ENCODE measurements at places on chromosomes 4 and X.

- no peak for DNase-seq
Measured at GRCh38 chrX:86012188-86012587, 35.2 kb downstream of the CHM start.

- DNase-seq = no peak
Measured at GRCh38 chrX:41759817-41760216, 35.8 kb downstream of the GPR82 start.

DNA sequence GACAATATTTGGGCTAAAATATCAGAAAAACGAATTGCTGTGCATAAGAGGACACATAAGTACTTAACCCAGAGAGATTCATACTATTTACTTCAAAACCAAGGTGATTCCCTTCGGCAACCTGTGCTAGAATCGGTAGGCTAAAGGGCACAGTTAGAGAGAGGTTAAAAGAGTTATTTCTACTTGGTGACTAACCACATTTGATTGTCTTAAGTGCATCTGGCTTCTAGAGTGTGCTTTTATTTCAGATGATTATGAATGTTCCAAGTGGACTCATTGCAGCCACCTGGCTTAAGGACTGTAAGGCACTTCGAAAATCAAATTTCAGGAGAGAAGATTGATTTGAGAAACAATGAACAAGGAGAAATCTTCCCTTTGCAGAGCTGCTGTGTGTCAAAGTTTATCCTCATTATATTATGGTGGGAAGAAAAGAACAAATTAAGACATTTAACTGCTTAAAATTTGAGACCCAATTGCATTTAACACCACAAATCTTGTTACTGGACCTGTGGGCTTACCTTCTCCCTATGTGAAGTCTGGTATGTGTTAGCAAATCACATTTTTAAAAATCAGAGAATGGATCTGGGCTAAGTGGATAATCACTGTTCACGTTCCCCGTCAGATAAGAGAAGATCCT is 34.0 kb downstream of the PHOX2B start:
- DNase-seq = no peak

- DNase-seq = no peak
Measured at GRCh38 chr4:6208416-6208815, 8.1 kb upstream of the JAKMIP1 start.

- DNase-seq = no peak
Measured at GRCh38 chr4:42955746-42956505, 63.4 kb downstream of the GRXCR1 start.

DNA sequence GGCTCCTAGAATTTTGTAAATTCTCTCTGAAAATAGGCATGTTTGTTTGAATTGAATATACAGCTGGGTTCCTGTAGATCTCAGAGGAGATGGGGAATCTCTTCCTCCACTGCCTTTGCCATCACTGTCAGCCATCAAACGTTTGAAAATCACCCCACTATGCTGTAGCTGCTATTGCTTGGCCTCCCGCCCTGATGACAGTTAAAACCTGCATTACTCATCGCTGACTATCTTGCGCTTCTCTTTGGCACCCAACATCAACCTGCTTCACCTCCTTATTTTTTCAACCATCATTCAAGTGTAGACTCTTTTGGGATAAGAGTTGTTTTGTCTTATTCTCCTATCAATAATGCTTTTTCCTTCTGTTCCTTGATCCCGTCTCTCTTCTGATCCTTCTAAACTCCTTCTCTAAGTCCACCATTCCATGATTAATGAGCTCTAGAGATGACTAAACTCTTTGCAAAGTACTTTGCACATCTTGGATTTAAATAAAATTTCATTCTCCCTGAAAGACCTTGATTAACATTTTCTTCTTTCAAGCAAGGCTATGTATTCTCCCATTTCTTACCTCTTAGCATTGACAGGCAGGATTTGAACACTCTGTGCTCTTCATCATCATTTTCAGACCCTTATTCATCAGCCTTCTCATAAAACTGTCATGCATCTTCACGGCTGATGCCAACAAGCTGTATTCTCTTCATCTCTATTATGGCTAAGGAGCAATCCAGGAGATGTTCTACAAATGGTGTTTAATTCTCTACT is 133.0 kb downstream of the SNCA start:
- DNase-seq = no peak

GRCh38 chrX:136870064-136870463 is 10.5 kb downstream of the RBMX start:
- DNase-seq = no peak

- DNase-seq = no peak
Measured at GRCh38 chrX:38895775-38896174, 94.5 kb downstream of the MID1IP1 start.

DNA sequence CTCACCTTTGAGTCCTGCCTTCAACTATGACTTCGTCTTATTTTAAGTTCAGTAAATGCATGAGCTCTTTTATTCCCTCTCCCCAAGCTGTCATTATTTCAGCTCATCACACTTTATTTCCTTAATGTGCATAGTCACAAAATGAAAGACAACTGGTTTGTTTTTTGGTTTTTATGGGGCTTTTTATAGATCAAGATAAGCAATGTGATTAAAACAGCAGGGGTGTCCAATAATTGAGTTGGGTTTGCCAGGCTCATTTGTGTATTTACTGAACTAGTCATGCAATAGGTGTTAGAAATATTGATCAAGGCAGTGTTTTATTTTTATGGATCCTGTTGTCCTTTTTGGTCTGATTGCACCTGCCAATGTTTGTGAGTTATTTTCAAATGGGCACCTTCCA is 102.2 kb downstream of the FRMPD4 start:
- DNase-seq = no peak

- DNase-seq = no peak
Measured at GRCh38 chr4:88240297-88240714, 44.1 kb downstream of the PPM1K start.

GRCh38 chrX:145773006-145773405 is 44.6 kb upstream of the SLITRK2 start:
- DNase-seq = no peak

DNA sequence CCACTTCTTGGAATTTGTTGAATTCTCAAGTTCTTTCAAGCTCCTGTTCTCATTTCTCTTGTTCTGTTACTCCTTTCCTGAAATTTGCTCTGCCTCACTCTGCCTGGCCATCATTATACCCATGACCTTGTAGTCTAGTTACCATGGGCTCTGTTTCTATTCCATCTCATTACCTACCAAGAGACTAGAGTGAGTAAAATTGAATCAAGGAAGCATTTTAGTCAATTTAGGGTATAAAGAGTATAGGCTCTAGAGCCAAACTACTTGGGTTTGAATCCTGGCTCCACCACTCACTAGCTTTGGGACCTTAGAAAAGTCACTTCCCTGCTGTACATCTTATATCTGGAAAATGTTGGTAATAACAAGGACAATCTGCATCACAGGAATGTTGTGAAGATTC is 2.2 kb downstream of the ALAS2 start:
- no peak for DNase-seq

DNA sequence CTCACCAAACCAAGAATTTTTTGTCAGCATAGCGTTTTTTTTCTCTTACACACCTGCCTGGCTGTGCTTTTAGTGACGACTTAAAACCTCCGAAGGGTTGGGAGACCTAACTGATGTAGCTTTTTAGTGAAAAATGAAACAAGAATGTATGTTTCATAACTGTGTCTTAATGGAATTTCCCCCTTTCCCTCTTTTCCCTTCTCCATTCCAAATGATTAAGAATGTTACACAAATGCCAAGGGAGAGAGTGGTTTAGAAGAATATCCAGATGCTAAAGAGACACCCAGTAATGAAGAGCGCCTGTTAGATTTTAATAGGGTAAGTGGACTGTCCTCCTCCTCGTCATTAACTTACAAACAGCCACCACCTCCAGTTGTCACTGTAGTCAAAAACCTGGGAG is 33.2 kb upstream of the TBC1D14 start:
- no peak for DNase-seq

- no peak for DNase-seq
Measured at GRCh38 chrX:153408221-153408721, 3.0 kb upstream of the ZFP92 start.

DNA sequence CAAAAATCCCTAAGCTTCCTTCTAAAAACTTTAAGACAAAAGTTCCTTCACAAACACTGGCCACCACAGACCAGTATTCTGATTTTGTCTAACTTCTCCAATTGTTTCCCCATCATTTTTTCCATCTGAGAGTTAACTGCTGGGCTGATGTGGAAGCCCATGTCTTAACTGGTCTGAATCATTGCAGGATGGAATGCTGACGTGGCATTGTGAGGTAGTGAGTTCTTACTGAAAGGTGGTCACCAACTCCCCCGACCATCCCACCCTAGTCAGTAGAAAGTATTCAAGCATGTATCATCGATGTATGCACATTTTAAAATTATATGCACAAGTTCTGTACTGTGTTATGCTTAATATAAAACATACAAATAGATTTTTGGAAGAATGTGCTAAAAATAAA is 99.1 kb upstream of the SMIM10 start:
- no peak for DNase-seq

DNA sequence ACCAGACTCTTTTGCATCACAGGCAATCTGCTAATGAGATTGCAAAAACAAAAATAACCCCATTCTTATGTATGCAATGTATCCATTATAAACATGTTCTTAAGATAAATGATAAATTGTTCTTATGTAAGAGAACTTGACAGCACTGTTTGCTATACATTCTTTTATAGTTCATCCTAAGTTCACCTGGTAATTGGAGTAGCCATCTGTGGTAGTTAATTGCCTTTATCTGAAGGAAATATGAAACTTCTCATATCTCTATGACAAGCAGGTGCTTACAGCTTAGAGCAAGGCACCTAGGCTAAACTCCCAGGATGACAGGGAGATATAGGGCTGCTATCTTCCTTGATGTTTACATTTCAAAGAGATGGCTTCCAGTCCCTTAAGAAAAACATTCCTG is 21.3 kb upstream of the CLCN5 start:
- no peak for DNase-seq

- DNase-seq = no peak
Measured at GRCh38 chr4:142818476-142818875, 27.6 kb downstream of the INPP4B start.

- DNase-seq = no peak
Measured at GRCh38 chr4:93831716-93832496, 3.4 kb downstream of the ATOH1 start.

GRCh38 chr4:153028535-153028934 is 92.4 kb downstream of the FHDC1 start:
- DNase-seq = no peak

DNA sequence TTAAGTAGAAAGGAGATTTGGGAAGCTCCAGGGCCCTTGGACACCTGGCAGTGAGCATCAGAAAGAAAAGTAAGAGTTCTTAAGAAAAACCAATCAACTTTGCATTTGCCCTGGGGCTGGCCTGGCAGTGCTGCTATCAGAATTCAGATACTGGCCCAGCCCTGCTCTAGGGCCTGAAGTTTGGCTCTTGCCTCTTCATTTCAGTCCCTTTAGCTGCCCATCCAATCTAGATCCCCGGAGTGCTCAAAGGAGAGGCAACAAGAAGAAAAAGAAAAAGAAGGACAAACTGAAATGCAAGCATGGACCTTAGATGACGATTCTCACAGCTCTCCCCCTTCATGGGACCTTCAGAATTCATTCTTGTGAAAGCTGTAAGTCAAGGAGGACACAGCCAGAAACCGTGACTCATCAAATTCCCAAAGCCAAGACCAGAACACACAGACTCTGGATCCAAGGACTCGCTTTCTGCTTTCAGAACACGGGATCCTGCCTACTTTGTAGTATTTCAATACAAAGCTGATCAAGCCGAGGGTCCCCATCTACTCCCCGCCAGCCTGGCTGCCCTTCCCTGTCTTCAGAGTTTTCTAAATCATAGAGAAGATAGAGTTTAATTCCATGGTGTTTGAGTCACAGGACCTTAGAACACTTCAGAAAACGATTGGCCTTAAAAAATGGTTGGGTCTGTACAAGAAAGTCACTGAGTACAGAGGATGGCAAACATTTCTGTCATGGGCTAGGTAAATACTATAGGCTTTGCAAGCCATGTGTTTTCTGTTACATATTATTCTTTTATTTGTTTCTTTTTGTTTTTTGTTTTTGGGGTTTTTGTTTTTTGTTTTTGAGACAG is 103.7 kb downstream of the RBM47 start:
- no peak for DNase-seq

DNA sequence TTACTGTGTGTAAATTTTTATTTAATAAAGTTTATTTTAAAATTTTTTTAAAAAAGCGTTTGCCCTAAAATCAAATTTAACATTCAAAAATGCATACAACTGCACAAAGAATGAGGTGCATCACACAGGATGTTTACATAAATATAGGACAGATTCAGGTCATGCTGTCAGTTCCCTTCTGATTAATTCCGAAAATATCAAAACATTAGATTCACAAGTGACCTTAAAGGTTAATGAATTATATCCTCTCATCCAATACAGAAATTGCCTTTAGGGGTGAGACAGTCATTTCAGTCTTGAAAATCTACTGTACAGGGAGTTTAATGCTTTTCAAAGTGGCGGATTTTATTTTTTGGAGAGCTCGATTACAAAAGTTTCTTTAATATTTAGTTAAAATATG is 208.7 kb upstream of the FTHL17 start:
- DNase-seq = no peak

DNA sequence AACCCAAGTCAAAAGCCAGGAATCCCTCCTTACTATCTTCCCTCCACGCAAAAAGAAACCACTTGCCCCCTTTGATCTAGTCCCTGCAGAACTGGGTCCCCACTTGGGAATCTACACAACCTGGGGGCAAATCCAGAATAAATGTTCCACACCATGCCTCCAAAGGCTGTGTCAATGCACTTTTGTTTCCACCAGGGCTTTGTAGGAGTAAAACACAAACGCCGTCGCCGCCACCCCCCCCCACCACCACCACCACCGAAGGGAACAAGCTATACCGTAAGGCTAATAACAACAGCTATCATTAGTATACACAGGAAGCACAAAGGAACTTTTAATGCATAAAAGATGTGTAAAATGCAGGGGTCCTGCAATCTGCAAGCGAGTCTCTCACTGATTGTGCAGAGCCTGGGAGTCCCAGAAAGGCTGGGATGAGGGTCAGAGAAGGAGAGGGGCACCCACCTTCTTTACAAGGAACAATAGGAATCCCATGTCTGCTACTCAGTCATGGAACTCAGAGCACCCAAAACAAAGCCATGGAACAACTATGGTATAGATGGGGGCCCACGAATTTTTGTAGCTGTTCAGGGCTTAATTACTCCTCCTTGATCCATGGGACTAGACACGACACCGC is 13.2 kb downstream of the BCOR start:
- no peak for DNase-seq

DNA sequence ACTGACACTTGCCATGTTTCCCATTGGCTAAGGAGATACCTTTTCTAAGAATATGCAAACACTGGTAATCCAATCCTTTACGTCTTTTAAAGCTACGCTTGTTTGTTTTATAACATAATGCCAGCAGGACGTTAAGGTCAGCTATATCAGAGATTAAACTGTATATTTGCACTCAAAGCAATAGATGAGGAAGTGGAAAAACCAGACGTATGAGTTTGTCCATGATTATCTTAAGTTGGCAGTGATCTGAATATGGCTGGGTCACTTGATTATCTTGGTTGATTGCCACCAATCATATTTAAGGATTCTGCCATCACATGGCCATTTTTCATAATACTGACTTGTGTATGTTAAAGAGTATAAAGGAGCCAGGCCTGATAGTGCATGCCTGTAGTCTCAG is 19.4 kb downstream of the TMSB4X start:
- DNase-seq = no peak

Measured in stimulated activated CD4-positive, alpha-beta T cell treated with anti-CD3 and anti-CD28 coated beads, Interleukin-1b, Interleukin-23, amount 100 ng/mL, for 1 hour (primary cell).